T-helper 1 cell (primary cell): ENCODE measurements at places on chromosomes 2 and 18.

- no peak for DNase-seq
Measured at GRCh38 chr2:42296226-42296625, 64.8 kb downstream of the COX7A2L start.

GRCh38 chr2:68839260-68839833 is 31.9 kb downstream of the BMP10 start:
- no peak for DNase-seq

- DNase-seq = no peak
Measured at GRCh38 chr2:162217598-162217997, 25.6 kb downstream of the FAP start.

DNA sequence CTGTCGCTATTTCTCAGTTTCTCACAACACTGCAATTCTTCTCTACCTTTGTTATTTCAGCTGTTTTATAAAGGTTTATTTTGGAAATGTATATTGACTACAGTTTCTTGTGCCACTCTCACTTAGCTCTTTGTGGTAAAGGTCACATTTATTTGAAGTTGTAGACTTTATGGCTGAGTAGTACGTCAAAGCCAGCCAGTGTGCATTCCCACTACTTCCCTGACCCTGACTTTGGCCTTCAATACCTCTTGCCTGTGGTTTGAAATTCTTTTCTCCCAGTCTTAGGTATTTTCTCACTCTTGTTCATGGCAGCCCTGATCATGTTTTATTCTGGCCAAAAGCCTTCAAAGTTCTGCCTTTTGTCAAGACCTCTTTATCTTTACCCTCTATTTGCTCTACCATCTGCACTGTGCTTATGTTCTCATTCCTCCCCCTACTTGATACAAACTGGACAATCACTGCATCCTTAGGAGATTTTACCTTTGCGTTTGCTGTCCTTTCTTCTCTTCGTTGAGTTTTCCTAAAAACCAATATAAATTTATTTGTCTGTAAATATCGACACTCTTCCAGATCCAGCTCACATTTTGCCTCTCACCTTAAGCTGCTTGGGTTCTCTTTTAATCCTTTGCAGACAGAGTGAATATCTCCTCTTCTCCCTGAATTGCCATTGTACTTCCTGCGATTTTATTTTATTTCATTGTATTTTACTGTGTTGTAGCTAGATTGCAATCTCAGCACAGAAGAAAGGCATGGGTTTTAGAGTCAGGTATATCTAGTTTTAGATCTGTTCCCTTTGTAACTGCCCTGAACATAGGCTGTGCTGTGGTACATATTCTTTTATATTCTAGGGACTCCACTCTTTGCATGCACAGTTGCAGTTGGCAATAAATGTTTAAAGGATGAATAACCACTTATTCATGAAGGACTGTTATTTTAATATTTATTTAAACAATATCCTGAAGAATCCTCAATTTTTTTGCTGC is 31.2 kb downstream of the GULP1 start:
- no peak for DNase-seq

DNA sequence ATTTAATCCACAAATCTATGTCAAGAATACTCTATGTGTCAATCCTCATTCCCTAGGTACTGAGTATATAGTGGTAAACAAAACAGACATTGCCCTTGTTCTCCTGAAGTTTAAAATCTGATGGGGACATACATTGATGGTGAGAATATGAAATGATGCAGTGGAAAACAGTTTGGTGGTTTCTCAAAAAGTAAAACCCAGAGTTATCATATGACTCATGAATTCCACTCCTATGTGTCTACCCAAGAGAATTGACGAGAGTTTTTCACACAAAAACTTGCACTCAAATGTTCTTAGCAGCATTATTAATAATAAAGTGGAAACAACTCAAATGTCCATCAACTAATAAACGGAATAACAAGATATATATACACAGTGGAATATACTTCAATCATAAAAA is 586.7 kb downstream of the CCDC85A start:
- no peak for DNase-seq

DNA sequence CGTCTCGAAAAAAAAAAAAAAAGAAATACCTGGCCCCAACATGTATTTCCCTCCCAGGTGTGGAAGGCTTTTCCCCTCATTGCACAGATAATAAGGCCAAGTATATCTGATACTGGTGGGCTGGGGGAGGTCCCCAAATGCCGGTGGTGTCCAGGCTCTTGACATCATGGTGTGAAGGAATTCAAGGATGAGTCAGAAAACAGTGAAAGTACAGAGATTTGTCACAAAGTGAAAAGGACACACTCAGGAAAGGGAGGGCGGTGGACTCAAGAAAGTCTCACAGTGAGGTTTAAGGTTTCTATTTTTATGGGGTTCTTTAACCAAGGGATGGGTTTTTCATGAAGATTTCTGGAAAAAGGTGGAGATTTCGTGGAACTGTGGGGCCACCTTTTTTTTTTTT is 37.8 kb upstream of the FZD5 start:
- DNase-seq = no peak

DNA sequence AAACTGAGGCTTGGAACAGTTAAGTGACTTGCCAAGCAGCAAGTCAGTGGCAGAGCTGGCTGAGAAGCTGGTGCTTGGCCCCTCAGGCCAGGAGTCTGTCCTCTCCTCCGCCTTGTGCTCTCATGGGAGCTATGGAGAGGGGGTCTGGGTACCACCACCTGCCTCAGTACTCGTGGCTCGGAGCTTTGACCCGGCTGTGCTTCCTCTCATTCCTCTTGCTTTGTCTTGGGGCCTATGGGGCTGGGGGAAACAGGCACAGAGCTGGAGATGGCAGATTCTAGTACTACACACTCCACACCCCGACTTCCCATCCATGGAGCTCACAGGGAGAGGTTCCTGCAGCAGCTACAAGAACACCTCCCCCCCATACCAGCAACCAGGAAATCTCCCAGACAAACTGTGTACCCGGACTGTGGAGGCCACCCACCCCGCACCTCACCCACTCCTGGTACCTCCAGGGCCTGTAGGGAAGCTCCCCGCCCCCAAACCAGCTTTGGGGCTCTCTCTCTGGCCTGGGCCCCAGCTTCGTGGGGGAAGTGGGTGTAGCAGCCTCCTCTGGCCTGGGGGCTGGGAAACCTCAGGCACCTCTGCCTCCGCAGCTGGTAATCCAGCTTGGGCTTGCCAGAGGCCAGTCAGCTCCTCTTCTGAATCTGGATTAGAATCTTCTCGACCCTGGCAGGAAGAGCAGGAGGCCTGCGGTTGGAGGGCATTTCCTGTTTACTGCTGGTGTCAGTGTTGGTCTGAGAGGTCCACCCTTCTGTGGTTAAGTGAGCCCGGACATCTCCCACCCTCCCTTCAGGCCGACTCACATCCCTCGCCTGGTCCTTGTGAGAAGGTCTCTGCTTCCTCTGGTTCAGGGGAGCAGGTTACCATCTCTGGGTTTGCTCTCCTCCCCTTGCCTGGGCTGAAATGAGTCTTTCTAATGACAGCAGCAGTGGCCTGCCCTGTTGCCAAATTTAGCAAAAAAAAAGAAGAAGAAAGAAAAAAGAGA is 22.3 kb upstream of the RHOB start:
- peak; percentile 63 for DNase-seq

- DNase-seq = no peak
Measured at GRCh38 chr2:133166031-133166430, 402.2 kb downstream of the NCKAP5 start.

- DNase-seq = no peak
Measured at GRCh38 chr2:66508484-66509071, 73.7 kb downstream of the MEIS1 start.

- DNase-seq = no peak
Measured at GRCh38 chr2:56244506-56244905, 60.7 kb downstream of the CCDC85A start.

GRCh38 chr2:161384864-161385263 is 31.2 kb upstream of the TBR1 start:
- peak; percentile 61 for DNase-seq

- DNase-seq = no peak
Measured at GRCh38 chr18:70385474-70385873, 96.6 kb downstream of the SOCS6 start.

DNA sequence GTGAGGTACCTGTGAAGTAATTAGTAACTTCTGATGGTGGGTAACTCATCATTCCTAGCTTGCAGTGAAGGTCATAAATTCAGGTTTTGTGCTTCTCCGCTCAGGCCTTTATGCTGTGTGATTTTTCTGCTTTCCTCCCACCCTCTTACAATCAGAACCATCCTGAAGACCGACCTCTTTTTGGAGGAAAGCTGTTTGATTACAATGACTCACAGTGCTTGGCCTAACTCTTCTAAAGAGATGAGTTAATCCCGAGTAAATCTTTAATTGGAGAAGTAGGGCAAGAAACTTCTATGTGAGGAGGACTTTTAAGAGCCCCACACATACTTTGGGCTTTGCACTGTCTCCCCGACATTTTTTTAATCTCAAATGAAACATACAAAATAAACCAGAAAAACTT is 53.1 kb downstream of the TTC27 start:
- no peak for DNase-seq

DNA sequence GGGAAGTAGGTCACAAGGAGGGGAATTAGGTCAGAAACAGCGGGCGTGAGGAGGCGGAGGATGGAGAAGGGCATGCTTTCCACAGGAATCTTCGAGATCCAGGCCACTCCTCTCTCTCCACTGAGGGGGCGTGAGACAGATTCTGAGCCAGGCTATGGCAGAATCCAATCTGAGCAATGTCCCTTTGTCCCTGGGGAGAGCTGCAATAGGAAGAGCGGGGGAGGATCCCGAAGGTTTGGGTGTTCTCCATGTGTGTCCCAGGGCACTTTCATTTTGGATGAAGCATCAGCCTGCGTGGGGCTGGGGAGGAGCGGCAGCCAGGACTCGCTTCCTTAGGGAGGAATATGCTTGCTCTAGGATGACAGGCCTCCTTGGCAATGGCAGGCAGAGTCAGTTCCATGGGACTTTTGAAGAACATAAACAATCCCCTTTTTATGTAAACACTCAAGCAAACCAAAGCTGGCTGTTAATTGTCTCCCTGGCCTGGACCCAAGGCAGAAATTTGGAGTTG is 84.0 kb downstream of the LIPG start:
- no peak for DNase-seq

DNA sequence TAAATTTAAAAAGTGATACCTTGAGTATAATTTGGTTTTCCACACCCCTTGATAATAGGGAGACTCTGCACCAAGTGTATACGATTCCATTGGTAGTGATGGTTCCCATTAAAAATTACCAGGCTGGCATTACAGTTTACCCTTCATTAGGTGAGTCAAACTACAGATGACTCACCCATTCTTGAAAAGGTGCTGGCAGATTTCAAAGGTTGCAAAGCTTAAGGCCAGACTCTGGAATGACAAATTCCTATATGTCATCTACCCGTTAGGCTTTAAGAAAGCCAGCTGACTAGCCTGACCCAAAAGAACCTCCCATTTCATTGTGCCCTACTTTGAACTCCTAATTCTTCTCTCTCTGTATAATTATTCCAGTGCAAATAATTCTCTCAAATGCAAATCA is 124.4 kb downstream of the LRRTM4 start:
- no peak for DNase-seq

DNA sequence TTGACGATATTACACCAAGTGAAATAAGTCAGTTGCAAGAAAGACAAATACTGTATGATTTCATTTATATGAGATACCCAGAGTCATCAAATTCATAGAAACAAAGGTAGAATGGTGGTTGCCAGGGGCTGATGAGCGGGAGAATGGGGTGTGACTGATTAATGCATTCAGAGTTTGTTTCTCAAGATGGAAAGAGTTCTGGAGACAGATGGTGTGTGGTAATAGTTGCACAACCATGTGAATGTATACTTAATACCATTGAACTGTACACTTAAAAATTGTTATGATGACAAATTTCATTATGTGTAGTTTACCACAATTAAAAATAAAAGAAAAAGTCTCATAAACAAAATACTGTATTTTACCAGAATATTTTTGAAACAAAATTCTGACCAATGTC is 117.3 kb downstream of the PIGN start:
- DNase-seq = no peak

GRCh38 chr2:76984359-76984758 is 537.8 kb downstream of the LRRTM4 start:
- DNase-seq = no peak

DNA sequence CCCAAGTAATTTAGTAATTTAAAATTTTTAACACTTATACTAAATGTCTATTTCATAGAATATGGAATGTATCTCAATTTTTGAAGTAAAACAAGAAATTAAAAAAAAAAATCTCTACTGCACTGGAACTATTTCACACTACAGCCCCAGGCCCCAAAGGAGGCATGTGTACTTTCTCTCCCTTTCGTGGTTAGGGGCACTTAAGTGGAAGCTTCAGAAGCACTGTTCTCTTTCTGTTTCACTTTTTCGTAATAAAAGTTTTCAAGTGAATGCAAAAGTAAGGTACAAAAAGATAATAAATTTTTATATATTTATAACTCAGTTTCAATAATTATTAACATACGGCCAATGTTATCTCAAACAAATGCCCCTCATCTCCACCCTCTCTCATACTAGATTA is 123.8 kb upstream of the STON1 start:
- DNase-seq = no peak

DNA sequence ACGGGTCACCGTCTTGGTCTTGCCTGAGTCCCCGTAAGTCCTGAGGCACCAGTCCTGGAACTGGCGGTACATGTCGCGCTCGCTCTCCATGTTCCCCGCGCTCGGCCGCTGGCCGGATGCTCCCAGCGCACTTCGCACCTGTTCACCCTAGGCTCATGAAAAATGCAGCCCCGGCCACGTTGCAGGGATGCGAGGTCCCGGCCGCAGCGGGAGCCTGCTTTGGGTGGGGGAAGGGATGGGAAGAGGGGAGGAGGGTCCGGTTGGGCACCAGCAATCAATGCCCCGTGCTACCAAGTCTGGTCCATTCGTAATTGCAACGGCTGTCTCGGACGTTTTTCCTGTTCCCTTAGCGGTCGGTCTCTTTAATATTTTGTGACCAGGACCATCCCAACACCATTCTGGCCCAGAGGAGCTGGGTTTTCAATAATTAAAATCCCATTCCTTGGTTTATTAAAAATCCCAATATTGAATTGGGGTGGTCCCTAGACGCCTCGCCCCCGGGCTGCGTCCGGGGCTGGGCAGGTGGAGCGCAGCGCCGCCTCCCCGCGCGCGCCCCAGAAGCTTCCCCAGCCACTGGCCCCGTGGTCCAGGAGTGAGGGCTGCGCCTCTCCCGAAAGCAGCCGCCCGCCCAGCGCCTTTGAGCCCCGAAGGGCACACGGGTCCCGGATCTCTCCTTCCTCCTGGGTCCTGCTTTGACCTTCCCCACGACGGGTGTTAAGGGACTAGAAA is 1.4 kb downstream of the NOL4 start:
- no peak for DNase-seq

- DNase-seq = no peak
Measured at GRCh38 chr2:120441744-120442471, 96.0 kb downstream of the INHBB start.

- DNase-seq = no peak
Measured at GRCh38 chr2:164810843-164811242, 30.8 kb downstream of the COBLL1 start.

DNA sequence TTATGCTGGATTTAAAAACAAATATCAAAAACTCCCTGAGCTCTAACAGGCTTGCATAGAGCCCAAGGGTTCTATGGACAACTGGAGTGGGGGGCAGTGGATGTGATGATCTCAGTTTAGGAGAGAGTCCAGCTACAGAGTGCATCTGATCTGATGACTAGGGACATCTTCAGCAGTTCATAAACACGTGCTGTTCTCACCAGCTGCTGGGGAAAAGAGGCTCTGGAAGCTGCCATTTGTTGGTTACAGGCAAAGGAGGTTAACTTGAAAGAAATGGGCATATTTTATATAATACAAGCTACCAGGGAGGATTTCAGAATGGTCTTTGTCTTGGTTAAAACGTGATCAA is 36.0 kb upstream of the ZNF396 start:
- DNase-seq = no peak

GRCh38 chr2:117853873-117854272 is 39.4 kb downstream of the DDX18 start:
- DNase-seq = no peak

- no peak for DNase-seq
Measured at GRCh38 chr2:168075446-168075845, 171.9 kb downstream of the STK39 start.
